ENCODE measurements at places on chromosomes 13 and 19.

DNA sequence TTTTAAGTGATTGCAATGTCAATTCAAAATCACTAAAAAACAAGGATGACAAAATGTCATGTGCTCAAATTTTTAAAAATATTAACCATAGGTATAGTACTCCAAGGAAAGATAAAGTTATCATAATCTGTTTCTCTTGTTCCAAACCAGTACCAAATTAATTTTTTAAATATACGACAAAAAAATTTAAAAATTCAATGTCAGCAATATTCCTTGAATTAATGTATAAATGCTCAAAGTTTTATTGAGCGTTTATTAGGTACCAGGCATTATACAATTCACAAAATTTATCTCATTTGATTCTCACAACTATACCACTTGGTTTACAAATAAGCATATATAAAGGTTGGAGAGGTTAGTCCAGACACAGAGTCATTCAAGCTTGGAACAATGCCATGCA lies 64.7 kb downstream of the MYCBP2 start:
- no peak for DNase-seq

- DNase-seq, result no peak
Observed at GRCh38 chr19:37348060-37348459, 22.8 kb upstream of the ZNF527 start.

- no peak for DNase-seq
Observed at GRCh38 chr19:34403784-34404108, 453 bp upstream of the PDCD2L start.

DNA sequence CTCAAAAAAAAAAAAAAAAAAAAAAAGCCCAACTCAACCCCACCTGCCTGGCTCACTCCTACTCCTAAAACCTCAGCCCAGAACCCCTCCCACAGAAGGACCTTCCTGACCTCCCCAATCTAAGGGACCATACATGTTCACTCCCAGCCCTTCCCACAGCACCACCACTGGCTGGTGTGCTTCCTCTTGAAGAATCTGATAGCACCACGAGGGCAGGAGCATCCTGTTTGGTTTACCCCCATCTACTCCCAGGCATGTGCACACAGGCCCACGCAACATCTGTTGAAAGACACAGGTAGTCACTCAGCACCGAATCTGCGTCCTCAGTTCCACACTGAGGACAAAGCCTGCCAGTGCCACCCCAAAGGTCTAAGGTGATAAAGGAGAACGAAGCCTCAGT lies 8.2 kb downstream of the LATS2 start:
- no peak for DNase-seq

DNA sequence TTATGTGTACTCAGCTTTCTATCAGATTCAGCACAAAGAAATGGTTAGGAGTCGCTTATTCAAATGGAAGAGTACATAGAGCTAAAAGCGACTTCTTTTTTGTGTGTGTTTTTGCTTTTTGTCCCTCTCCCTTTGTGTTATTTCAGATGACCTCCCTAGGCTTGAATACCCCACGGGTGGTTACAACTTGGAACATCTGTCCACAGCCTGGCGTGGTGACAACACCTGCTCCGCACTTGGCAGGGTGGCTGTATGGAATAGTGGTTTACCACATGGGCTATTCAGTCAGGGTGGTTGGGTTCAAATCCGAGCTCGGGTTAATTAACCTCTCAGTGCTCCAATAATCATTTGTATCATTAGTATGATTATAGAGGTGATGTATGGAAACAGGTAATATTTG lies 151.6 kb upstream of the FREM2 start:
- DNase-seq, result no peak

DNA sequence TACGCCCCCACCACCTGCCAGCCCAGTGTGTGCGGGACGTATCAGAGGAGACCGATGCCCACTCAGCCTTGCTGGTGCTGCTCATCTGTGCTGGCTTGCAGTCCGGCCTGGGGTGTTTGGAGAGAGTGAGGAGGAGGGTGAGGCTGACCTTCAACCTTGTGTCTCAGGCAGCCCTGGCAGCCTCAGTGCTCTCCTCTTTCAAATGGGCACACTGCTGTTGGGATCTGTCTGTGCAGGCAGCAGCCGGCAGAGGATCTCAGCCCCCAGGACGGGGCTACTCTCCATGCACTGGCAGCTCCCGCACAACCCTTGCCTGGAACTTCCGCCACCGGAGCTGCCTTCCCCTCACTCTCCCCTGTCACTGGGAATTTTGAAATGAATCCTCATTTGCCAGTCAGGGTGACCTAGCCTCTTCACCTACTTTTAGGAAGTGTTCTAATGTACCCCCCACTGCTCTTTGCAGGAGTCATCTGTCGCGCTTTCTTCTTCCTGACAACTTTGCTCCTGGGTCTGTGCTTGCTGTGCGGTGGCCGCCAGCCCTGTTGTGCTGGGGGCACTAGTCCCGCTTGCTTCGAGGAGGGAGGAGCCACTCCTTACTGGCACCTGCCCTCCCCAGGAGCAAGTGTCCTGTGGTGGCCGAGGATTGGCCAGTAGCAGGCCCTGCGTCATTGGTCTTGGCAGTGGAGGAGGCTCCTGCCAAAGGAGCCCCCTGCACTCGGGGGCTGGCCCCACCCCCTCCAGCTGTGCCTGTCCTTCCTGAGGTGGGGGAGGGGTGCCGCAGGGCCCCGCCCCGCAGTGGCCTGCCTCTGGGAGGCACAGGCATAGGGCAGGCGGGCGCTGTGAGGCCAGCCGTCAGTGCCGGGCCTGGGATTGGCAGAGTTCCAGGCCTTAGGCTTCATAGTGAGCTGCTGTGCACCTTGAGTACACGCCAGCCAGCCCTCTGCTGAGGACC lies 53.4 kb downstream of the TSSK6 start:
- no peak for DNase-seq

DNA sequence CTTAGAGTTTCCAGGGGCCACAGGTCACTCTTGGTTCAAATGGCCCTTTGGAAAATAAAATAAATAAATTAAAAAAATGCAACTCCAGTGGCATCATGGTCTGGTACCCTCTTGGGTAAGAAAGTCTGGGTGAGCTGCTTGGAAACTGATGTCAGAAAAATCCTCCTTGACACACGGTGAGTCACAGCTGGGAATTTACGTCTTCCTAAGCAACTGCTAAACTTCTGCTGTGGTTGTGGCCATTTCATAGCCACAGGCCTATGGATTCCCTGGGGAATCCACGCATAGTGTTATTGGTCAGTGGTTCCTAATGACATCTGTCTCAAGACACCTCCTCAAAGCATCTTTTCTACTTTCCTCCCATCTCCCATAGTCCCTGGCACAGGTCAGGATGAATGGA lies 220.8 kb downstream of the COG6 start:
- DNase-seq, result no peak

DNA sequence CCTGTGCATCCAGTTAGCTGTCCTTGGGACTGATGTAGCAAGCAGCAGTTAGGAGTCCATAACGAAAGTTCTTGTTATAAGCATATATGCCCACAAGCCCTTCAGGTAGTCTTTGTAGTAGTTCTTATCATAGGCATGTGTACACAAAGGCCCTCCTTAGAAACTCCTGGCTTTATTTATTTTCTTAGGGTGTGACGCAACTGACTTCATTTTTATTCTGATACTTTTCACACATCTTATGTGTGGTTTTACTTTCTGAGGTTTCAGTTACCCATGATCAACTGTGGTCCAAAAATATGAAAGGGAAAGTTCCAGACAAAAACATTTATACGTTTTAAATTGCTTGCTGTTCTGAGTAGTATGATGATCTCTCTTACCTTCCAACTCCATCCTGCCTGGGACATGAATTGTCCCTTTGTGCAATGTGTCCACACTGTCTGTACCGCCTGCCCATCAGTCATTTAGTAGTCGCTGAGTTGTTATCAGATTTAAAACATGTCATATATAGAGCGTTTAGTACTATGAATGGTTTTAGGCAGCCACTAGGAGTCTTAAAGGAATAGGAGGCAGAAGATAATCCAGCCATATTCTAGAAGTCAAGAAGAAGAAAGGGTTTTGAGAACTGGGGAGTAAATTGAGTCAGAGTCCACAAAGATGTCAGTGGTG lies 19.4 kb downstream of the GPC5 start:
- no peak for DNase-seq

DNA sequence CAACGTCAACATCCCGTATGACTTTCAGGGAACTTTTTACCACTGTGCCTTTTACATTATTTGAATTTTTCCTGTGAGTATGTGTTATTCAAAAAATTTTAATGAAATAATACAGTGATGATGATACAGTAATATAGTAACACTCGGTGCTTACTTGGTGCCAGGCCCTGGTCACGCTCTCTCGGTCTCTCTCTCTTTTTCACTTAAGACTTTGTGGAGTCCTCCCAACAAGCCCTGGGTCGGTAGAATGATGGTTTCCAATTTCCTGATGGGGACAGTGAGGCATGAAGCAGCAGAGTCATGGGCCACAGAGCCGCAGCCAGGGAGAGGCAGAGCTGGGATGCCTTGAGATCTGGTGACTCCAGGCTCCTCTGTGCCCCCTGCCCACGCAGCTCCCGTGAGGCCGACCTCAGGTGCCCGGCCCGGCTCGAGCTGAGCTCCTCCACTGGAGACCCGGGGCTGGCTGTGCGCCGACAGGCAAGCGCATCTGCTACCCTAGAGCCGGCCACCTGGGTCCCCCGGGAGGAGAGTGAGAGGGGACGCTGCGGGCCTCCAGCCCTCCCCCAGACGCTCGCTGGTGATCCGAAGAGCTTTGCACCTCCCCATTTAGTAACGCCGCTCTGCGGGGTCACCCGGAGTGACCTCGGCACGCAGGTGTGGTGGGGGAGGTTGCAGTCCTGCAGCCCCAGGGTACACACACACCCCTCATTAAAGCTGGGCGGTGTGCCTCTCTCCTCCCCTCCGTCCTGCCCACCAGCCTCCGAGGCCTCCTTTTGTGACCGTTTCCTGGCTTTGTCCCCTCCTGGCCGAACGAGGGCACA lies 4.4 kb upstream of the SBK3 start:
- DNase-seq, result no peak

DNA sequence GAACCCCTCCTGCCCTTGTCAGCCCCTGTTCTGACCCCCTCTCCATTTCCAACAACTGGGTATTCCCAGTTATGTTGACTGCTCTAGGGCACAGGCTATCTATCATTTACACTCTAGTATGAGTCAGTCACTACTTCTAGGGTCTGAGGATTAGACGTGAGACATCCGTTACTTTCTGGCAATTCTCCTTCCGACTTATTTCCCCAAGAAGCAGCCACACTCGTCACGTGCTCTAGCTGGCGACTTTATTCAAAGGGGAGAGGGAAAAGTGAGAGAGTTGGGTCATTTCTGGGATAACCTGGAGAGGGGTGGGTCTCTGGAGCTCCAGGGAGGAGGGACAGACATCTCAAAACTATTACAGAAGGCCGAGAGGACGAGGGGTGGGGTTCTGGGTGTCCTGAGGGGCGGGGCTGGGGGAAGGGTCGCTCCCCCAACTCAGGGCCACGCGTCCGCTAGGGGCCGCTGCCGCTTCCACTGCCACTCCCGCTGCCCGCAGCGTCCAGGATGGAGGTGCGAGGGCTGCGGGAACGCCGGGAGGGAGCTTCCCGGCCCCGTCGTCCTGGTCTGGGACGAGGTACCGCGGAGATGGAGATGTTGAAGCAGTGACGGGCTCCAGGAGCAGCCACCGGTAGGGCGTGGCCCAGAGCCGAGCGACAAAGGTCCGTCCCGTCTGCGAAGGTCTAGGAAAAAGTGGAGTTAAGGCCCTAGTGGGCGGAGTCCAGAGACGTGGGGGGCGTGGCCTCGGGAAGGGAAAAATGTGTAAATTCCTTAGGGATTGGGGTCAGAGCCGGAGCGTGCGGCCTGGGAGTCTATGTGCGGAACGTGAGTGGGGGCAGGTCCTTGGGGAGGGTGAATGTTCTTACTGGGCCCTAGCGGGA lies 8.9 kb downstream of the RTBDN start:
- DNase-seq, result peak; percentile 59

GRCh38 chr19:46639358-46640182 lies 3.6 kb upstream of the GNG8 start:
- peak; percentile 56 for DNase-seq

- DNase-seq, result peak; percentile 77
Observed at GRCh38 chr19:35352448-35353304, 5.0 kb downstream of the FFAR1 start.

DNA sequence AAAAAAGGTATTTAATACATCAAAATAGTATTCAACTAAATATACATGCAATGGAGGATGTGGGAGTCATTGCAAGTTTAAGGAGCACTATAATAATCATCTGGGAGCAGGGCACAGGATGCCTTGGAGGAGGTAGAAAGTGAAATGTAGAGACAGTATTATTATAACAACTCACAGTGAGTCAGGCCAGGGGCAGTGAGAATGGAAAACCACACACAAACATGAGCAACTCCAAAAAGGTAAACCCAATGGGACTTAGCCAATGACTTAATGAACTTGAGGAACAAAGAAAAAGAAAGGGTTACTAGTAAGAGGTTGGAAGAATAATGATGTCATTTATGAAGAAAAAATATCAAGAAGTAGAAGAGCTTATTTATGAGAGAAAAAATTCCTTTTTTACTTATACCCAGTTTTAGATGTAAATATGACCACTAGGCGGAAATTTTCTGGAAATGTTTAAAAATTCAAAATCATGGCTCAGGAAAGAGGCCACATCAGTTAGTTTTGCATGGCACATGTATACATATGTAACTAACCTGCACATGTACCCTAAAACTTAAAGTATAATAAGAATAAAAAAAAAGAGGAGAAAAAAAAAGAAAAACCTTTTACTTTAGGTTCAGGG lies 389.3 kb downstream of the SUCLA2 start:
- DNase-seq, result no peak

DNA sequence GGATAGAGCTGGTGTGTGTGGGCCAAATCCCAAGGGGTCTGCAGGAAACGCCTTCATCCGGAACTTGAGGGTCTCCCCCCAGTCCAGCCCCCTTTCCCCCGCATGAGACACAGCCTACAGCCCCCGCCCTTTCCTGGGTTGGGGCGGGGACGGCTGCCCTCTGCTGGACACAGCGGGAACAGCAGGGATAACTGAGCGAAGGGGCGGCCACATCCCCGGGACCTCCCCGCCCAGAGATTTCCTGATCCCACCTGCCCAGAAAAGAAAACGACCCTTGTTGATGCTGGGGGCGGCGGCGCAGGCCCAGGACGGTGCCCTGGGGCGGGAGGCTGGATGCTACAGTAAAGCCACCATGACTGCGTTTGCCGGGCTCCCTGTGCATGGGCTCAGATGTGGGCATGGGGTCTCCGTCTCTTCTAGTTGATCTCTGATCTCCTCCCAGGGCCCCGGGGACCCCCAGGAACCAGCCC lies 14.2 kb downstream of the ONECUT3 start:
- peak; percentile 51 for DNase-seq

- DNase-seq, result no peak
Observed at GRCh38 chr13:60118696-60119400, 44.9 kb downstream of the DIAPH3 start.

- peak; percentile 81 for DNase-seq
Observed at GRCh38 chr13:24618011-24618955, 61.9 kb upstream of the ATP12A start.

GRCh38 chr19:11861301-11861700 lies 12.8 kb downstream of the ZNF439 start:
- no peak for DNase-seq

DNA sequence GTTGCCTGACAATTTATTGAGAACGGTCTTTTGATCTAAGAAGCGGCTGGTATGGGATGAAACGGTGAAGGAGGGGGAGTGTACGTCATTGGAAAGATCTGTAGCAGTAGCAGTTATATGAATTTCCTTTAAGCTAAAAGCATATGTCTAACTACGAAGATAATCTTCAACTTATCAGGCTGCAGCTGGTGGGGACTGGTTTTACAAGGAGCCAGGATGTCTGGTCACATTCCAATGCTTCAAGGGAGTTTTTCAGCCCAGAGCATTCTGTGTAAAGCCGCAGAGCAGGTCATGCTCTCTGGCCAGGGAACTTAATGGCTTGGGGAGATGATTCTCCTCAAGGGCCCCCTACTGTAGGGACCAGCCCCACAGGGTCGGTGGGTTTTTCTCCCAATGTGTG lies 29.2 kb downstream of the CLEC4M start:
- DNase-seq, result no peak

GRCh38 chr19:15240515-15240914 lies 8.3 kb upstream of the EPHX3 start:
- DNase-seq, result no peak
